Renal cortex interstitium (tissue), 15 donors: ENCODE measurements at places on chromosomes 5 and 9.

- no peak for DNase-seq
Measured at GRCh38 chr5:2738156-2738699, 13.2 kb downstream of the IRX2 start.

DNA sequence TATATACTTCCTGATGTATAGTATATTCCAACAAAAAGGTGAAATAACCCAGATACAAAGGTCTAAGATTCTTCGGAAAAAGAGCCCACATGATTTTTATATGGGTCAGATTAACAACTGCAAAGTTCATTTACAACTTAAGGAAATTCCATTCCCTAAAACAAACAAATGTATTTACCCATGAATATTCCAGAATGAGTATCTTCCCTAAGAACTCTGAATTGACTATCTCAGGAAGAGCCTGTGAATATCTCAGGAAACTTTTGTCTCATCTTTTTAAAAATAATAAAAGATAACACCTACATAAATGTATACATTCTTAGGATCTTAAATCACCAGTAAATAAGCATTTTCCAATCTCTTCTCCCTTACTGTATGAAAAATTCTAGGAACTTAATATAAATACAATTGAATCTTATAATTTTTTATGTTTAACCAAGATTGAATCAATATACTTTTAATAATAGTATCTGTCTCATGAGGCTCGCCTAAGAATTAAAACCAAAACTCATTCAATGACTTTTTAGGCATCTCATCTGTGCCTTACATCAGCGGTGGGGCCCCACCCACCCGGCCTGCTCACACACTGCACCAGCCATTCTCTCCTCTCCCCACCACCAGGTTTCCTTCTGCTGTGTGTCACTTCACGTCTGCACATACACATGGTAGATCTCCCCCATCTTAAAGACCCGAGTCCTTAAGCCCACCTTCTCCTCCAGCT, 78.1 kb downstream of the RAPGEF1 start:
- no peak for DNase-seq

DNA sequence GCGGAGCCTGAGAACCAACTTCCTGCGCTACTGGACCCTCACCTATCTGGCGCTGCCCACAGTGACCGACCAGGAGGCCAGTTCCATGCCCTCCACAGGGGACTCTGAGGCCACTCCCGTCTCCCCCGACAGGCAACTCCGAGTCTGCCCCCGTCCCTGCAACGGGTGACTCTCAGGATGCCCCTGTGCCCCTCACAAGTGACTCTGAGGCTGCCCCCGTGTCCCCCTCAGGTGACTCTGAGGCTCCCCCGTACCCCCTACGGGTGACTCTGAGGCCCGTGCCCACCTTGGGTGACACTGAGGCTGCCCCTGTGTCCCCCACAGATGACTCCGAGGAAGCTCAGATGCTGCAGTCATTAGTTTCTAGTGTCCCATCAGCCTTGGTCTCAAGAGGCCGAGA, 25.1 kb downstream of the CEL start:
- no peak for DNase-seq

DNA sequence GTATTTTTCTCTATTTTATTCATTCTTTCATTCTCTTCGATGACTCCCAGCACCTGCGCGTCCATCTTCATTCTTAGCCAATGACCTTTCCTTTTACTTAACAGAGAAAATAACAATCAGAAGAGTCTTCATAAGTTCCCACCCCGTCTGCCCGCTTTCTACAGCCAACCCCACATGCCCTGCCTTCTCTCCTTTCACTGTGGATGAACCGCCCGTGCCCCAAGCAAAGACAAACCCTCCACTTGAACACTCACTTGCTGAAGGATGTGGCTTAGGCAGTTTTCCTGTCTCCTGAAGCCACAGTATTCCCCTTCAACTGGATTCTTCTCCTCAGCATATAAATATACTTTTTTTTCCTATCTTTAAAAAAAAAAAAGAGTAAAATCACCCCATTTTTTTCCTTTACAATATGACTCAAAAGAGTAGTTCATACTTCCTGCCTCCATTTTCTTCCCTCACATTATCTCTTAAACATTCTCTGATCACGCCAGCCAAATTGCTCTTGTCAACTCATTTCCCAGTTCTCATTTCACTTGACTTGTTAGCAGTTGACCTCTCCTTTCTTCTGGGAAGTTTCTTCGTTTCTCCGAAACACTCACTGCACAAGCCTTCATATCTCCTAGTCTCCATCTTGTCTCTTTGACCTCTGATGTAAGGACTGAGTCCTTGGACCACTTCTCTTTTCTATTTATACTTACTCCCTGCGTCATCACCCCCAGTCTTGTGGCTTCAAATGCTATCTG, 11.1 kb downstream of the NIPSNAP3B start:
- no peak for DNase-seq

DNA sequence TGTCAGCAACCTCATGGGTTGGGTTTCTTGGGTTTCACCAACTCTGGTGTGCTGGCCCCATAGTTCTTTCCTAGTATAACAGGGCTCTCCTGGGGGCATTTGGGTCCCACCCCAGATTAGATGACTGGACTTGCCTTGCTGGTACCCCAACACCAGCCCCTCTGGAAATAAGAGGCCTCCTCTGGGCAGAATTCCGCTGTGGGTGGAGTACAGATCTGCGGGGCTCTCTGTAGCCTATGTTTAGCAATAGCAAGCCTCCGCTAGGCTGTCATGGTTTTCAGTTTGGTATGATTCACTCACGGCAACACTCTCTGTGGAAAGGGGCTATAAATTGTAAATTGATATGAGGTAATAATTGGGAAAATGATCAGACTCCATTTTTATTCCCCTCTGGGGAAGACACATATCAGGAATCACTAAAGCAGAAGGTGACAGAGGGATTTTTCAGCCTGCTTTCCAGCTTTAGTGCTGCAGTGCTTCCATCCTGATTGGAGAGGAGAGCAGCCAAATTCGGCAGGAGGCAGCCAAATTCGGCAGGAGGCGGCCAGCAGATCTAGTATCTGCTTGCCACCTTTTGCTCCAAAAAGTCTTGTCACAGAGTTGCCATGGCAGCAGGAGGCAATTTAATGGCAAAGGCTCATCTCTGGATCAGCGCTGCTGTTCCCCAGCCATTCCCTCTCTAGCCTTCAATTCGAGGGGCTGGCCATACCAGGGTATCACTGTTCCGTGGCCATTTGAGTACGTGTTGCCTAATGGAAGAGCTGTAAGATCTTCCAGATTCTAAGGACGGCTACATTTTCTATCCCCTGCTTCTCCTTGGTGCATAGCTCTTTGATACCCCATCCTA, 84.6 kb downstream of the SLC44A1 start:
- DNase-seq: no peak

DNA sequence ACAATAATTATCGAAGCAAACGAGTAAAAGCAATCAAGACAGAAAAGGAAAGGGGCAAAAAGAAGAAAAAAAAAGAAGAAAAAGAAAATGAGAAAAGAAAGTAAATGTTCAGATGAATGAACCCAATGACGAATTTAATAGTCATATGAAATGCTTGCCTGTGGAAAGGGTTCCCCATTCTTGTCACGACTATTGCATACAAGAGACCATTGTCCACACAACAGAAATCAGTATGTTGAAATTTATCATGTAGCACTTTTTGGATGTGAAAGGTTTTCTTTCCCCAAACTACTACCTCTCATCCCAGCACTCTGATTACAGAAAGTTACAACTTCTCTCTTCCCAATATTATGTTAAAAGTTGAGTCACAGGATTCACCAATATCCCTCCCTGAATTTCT, 162.4 kb downstream of the ZDHHC21 start:
- DNase-seq: no peak

DNA sequence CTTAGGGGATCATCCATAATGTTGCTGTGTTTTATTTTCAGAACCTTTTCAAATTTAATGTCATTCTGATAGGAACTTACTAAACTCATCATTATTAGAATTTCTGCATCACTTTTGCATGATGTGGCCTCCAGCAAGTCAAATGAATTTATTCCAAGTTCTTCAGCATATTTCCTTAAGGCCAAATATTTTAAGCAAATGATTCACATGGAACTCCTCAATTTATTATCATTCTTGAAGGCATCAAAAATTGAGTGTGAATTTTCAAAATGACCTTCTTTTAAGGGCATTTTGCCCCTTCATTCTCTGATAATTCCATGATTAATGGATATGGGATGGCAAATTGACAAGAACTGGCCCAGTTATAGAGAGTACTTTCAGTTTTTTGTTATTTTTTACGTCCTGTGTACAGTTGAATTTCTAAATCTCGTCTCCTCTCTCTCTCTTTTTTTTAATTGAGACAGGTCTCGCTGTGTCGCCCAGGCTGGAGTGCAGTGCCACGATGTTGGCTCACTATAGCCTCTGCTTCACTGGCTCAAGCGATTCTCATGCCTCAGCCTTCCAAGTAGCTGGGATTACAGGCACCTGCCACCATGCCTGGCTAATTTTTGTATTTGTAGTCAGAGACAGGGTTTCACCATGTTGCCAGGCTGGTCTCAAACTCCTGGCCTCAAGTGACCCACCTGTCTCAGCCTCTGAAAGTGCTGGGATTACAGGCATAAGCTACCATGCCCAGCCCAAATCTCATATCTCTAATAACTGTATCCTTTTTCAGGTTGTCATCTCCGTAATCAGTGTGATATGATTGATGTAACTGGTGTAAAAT, 29.1 kb downstream of the GPR21 start:
- DNase-seq: no peak

DNA sequence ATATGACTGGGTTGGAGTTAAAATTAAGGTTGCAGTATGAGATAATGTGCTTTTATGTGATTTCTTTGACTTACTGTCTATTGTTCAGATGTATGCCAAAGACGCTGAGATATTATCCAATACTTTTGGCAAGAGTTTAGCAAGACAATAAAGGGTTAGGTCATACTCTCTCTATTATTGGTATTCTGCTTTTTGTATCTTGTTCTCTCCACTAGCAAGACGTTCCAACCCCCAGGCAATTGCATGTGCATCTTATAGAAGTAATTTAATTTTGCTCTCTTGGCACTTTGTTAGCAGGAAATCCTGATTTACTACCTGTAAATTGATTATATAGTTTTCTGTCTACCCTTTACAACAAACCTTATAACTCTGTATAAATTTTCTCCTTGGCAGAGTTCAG, 1093.6 kb downstream of the CDH9 start:
- DNase-seq: no peak

- peak; percentile 32 for DNase-seq
Measured at GRCh38 chr5:86679529-86679928, 61.8 kb downstream of the COX7C start.

GRCh38 chr5:119420169-119420568, 32.1 kb upstream of the HSD17B4 start:
- no peak for DNase-seq

DNA sequence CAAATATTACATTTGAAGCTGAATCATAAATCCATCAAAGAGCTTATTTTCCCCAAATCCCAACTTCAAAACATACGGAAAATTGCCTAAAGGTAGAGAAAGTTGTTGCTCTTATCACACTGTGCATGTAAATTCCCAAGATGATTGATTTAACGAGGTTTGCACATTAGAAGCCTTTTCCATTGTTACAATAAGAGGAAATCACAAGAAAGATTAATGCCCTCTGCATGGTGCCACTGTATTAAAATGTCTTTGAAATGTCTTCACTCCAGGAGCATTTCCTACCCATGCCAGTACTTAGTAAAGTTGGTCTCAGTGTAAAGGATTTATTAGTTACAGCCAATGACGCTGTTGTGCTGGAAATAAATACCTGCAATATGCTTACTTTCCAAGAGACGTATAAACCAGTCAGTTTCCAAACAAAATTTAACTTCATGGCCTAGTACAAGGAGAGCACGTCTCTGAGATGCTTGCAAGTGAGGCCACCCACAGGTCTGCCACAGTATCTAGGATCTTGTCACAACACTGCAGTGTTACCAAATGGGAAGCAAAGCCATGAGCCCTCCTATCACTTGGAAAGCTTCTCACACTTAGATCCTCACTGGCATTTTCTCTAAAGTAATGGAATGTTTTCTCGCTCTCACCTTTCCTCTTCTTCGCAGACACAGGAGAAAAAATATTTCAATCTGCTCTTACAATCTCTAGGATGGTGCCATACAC, 112.4 kb downstream of the CETN3 start:
- no peak for DNase-seq

DNA sequence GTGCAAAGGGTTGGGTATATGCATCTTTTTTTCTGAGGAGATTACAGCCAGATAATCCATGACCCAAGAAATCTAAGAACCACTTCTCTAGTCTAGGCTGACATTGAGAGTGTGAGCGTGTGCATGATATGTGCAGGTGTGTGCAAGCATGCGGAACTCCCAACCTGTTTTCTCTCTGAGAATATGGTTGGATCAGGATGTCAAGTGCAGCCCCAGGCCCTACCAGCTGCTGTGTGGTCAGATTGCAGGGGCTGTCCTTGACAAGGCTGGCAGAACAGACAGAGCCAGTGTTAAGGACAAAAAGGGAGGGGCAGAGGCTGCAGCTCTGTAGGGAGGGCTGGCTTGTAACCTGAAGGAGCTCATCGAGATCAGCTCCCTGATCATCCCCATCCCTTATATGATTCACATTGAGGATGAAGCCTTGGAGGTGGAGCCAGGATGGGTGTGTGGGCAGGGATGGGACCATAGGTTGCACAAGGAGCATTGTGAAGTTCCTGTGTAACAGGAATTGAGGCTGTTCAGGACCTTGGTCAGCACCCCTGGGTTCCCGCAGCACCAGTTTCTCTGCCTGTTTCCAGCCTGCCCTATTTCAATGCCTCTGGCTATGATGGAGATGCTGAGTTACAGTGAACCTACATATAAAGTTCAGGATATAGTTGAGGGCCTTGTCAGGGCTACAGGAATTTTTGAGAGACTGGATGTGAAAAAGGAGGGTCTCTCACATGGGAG, 52.6 kb upstream of the ARAP3 start:
- peak; percentile 70 for DNase-seq

DNA sequence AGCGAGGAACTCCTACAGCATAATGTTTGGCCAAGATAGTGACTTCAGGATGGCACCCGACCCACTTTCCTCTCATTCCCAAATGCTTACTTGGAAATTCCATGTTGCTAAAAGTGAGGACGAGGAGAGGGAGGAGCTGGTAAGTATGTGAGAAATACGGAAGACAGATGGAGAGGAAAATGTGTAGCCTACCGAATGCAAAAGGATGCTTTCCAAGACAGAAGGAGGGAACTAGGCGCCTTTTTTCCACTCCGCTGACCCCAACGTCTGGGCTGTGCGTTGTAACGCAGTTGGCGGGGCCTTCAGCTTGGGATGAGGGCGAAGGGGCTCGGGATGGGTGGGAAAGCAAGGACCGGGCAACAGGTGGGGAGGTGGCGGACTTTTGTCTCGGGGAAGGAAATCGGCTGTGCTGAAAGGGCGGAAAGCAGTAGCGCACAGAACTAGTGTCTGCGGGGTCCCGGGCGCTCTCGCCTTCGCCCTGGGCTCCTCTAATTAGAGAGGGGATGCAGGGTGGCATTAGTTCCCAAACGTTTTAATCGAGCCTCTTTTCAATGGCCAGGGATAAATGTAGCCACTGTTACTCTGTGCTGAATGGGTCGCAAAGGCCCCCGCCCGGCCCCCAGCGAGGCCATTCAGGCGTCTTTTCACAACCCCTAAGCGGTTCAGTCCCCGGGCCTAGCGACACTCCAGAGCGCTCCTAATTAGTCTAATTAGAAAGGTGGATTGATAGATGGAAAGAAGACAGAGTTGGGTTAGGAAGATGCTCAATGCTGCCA, 12.6 kb downstream of the FOXD1 start:
- no peak for DNase-seq

GRCh38 chr9:98908897-98909634, 34.6 kb upstream of the COL15A1 start:
- DNase-seq: no peak

- peak; percentile 52 for DNase-seq
Measured at GRCh38 chr9:125525921-125526631, 180.9 kb downstream of the MAPKAP1 start.

- DNase-seq: no peak
Measured at GRCh38 chr9:91741522-91741921, 208.5 kb downstream of the ROR2 start.

- no peak for DNase-seq
Measured at GRCh38 chr9:124409410-124409809, 5.8 kb downstream of the PSMB7 start.
